ENCODE measurements at places on chromosomes 12 and 14.

DNA sequence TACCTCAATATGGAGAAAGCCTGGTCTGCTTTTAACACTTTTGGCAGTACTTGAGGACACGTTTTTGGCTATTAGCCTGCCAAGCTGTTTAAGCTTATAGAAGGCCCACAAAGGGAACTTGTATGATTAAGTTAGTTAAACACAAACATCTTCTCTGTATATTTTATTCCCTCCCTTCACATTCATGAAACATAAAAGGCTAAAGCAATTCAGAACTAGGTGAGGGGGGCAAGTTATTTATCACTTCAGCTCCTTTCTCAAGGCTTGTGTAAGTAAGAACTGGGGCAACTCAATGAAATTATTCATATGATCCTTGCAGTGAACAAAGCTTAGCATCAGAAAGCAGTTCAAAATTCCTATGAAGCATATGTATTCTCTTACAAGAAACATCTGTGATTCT, 7.5 kb downstream of the PRICKLE1 start:
- no peak for DNase-seq

- no peak for DNase-seq
Measured at GRCh38 chr12:6095269-6095668, 29.2 kb downstream of the VWF start.

DNA sequence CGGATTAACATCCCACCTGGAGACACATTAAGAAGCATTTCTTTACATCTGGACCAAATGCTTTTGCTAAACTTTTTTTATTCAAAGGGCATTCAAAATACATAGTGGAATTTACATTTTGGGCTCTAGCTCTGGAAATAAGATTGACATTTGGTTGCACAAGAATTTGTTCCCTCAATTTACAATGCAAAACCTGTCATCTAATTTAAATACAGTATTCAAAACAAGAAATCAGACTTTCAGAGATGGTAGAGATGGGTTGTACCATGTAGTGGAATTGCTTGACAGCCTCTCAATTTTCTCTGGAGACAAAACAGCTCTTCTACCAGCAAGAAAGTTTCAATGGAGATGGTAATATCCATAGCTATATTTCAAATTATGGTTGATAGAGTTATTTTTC, 275.8 kb downstream of the ATP23 start:
- no peak for DNase-seq

GRCh38 chr12:27335364-27336281, 3.0 kb downstream of the BMAL2 start:
- no peak for DNase-seq

DNA sequence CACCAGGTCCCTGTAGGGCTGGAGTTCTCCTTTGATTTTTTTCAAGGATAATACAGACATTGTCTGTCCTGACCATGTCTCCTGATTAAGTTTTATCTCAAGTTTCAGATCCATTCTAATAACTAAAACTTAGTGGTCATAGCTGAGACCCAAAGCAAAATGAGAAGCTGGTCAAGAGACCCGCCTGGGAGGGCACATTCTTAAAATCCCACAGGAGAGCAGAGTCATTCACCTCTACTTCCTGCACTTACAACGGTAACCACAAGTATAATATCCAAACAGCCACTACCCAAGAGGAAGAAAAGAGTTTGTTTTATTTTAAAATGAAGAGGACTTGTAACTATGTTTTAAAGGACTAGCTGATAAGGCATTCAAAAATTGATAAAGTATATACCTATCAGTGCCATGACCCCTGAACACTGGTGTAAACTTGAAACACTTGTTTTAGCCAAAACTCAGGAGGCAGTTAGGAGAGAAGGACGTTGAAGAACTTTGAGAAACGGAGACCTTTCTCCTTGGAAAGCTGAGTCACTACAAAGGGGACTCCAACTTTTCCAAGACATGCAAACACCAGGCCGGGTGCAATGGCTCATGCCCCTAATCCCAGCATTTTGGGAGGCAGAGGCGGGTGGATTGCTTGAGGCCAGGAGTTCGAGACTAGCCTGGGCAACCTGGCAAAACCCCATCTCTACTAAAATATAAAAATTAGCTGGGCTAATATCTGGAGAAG, 478.2 kb downstream of the GLT1D1 start:
- no peak for DNase-seq

DNA sequence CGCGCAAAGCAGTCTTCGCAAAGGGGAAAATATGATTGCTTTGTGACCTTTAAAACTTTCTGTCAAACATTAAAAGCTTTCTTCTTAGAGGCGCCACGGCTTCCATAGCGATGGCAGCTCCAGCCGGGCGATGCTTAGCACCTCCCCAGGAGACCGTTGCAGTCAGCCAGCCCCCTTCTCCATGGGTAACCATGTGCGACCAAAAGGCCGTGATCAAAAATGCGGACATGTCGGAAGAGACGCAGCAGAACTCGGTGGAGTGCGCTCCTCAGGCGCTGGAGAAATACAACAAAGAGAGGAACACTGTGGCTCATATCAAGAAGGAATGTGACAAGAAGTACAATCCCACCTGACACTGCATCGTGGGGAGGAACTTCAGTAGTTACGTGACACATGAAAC, 12.7 kb upstream of the STON2 start:
- DNase-seq, result no peak

- no peak for DNase-seq
Measured at GRCh38 chr14:49972823-49973222, 79.9 kb downstream of the ARF6 start.

DNA sequence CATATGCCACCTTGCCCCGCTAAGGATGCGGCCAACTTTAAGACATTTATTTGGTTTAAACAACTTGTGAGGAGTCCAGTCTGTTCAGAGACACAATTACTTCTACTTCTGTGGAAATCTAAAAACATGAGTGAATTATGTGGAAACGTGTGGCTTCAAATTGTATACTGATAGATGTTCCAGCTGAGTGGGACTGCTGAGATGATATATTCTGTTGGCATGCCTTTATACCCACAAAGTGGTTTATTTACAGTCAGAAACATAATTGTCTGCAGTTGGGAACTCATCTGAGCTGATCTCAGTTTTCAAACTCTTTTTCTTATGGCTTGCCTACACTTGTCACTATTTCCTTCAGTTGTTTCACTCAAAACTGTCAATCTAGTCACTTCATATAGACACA, 67.8 kb downstream of the FLRT2 start:
- no peak for DNase-seq

DNA sequence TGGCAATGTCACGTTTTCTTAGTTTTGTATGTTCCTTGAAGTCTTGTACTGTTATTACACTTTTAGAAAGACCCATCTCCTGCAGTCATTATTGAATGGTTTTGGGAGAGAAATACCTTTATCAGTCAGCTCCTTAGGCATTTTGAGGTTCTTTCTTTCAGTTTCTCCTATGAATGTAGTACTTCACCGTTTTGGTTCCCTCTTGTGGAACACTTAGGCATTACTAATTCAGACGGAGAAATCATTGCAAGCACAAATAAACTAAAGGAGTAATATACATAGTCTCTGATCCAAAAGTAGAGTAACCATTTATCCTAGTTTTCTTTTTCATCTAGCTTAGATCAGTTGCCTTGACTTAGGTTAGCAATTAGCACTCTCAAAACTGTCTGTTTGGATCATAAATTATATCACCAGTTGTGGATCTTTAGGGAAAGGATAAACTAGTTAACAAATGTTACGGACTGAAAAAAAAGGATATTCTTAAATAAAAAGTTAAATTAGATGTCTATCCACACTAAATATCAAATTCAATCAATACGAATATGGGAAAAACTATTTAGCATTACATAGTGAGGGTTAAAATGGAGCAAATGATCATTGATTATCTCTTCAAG, 1538.3 kb upstream of the SEL1L start:
- DNase-seq, result no peak

DNA sequence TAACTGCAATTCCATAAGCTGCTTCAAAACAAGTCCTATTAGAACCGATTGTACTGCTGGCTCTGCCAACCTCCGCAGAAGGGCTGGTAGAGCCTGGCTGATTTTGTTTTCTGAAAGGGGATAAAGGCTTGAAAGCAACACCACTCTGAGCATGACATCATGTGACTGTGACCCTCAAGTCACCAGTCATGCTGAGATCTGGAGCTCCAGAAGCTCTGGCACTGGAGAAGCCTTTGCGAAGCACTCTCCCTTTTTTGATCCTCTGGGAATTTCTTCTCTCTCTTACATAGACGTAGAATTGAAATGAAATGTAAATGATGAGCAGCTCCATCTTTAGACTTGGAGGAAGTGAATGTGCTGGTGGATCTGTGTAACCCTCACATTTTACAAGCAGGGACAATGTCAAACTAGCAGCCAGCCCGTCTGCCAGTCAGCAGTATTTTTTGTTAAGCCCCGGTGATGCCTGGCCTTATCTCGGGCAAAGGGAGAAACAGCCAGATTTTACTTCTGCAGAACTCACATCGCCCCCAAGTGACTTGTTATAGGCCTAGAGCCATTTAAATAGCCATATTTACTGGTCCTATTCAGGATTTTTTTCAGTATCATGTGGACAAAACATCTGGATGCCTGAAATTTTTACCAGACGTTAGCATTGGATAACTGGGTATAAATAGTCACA, 112.1 kb upstream of the NPAS3 start:
- DNase-seq, result no peak

GRCh38 chr14:93997082-93997481, at the start of gene CCDC197:
TSS of gene CCDC197 (plus strand) at chr14:93997301. CDS start at chr14:93998132, 831 bp downstream.
- DNase-seq, result no peak

DNA sequence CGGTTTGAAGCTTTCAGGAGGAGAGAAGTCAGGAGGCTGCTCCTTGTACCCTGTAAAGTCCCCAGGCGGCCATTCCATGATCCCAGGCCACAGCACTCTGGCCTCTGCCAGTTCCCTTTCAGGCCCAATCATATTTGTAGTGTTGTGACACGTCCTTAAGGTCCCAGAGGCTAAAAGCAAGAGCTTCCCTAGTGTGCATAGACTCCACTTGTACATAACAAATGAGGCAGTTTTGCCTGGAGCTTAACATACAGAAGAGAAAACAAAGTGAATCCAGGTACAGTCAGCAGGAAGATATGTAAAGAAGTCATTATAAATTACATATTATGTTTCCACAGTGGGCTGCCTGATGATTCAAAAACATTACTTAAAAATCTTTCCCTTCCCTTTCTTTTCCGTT, 81.1 kb upstream of the RPH3A start:
- DNase-seq, result no peak

GRCh38 chr12:76084863-76085519, 506 bp upstream of the NAP1L1 start:
- peak; percentile 44 for DNase-seq

DNA sequence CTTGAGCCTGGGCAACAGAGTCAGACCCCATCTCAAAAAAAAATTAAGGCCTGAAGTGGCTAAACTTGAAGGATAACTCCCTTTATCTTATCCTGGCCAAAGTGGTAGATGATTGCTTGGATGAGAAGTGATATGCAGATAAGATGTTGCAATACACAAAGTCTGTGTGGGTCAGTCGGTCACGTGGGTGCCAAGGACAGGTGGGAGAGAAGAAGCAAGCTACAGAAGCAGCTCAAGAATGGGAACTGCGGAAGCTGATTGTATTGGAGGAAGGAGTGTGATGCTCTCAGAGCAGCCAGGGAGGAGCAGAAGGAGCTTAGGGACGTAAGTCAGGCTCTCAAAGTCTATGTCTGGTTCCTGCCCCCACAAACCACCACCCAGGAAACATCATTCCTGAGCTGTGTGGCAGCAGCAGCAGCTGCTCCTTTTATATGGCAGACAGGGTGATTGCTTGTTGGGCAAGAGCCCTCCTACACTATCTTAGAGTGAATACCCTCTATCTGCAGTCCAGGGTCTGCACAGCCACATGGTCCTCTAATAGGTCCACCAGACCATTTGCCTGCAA, 54.5 kb downstream of the ATP2A2 start:
- DNase-seq, result no peak

DNA sequence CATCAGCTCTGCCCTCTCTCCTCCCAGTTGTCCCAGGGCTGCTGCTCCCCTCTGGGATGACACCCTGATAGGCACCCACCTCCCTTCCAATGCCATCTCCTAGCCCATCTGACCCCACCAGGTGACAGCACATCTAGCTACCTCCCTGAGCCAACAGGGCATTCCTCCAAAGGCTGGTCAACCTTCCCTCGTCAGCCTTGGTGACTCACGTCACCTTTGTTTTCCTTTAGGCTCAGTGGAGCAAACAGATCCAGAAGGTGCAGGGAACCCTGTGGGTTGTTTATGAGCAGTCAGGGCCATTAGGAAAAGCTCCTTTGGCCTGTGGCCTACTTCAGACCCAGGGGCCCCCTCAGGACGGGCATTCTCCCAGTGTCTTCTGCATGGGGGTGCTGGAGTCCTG, 32.4 kb downstream of the PIGH start:
- DNase-seq, result no peak

GRCh38 chr14:103545915-103546651, 16.4 kb downstream of the BAG5 start:
- no peak for DNase-seq

GRCh38 chr12:103401421-103401820, 94.3 kb downstream of the C12orf42 start:
- no peak for DNase-seq

- DNase-seq, result no peak
Measured at GRCh38 chr14:23365732-23366425, 907 bp upstream of the EFS start.

DNA sequence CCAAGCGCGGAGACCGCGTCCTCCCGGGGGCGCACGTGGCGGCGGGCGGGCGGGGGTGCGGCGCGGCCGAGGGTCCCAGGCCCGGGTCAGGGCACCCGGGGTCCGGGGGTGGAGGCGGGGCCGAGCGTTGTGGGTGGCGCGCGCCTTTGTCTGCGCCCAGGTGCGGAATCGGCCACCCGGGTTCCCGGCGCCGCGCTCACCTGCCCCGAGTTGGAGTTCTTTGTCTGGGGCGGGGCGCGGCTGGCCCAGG, 50.1 kb downstream of the LRCOL1 start:
- DNase-seq, result no peak

DNA sequence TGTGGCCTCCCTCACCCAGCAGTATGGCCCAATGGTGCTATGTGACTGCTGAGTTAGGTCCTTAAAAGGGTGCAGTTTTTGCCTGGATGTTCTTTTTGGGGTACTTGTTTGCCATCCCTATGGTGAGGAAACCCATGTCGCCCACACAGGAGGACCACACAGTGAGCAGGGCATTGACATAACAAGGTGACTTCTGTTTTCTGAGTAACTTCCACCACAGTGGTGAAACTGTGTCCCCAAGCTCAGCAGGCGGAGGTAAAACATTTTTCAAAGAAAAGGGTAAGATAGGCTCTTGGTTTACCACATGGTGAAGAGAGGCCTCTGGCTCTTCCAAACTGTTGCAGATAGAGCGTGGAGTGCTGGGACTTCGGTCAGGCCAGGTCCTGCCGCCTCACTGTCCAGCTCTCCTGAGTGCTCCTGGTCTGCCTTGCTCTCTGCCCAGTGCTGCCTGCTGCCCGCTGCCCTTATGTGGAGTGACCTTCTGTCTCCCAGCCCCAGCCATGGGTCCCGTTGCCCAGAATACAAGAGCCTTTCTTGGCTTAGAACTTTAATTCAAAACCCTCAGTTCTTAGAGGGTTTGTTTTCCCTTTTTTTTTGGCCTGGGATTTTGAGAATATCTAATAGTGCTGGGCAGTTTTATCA, 54.0 kb downstream of the TRAF3 start:
- no peak for DNase-seq

Data from activated naive CD4-positive, alpha-beta T cell (primary cell).